Mesothelial cell of epicardium (in vitro differentiated cells): ENCODE measurements at places on chromosomes 2 and 18.

GRCh38 chr2:111049792-111050640, 70.7 kb upstream of the BCL2L11 start:
- H3K4me3 ChIP-seq, result no peak overlapping the region
- peaks cover 32% of the 10 kb centered on the region for H3K4me1 ChIP-seq
- no peaks in the 10 kb centered on the region for H3K36me3 ChIP-seq

DNA sequence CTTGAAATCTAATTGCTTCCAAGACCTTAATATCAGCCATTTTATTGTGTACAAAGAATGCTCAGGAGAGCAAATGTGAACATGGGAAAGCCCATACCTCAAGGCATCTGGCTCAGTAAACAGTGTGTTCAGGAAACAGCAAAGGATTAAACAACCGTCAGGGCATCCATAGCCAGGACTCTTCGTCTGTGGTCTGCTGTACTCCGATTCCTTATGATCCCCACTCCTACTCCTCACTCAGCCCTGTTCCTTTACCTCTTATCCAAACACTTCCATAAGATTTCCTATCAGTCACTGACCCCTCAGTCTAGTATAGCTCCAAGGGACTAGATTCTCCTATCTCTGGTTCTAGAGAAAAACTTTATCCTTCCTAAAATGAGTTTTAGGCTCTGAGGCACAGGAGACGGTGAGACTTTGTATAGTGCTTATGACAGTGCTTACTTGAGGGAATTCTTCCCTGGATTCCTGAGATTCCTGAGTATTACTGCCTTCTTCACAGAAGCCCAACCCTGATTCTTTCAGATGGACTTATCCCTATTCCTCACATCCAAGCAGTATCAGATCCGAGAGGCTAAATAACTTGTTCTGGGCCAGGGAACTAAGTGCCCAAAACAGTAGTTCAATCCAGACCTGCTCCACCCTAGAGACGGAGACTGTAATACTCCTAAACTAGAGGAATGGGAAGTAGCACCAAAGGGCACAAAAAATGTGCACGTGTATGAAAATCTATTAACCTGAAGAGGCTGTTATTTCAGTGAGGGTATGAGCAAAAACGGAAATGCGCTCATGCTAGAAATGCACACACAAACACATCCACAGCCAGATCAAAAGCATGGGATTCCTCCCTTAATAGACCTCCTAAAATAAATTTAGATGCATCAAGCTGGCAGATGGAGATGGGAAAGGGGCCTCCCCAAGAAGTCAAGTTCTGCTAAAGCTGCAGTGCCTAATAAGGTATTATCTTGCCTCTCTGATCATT, 42.1 kb upstream of the SIGLEC15 start:
- no peaks in the 10 kb centered on the region for H3K36me3 ChIP-seq
- peaks cover 12% of the 10 kb centered on the region for H3K4me1 ChIP-seq
- H3K4me3 ChIP-seq, result no peak overlapping the region
- DNase-seq, result no peak
- H3K27me3 ChIP-seq, result peaks cover 17% of the 10 kb centered on the region
- H3K27ac ChIP-seq, result peak overlapping the region; percentile 92

- no peak overlapping the region for H3K4me3 ChIP-seq
- peaks cover 7% of the 10 kb centered on the region for H3K36me3 ChIP-seq
- H3K4me1 ChIP-seq, result peaks cover 1% of the 10 kb centered on the region
- H3K27ac ChIP-seq, result no peak overlapping the region
- H3K27me3 ChIP-seq, result peaks cover 31% of the 10 kb centered on the region
These were observed 4.0 kb downstream of the SNED1 start for GRCh38 chr2:241002275-241003046.

GRCh38 chr2:138782383-138782782, 2.2 kb upstream of the NXPH2 start:
- no peak overlapping the region for H3K4me3 ChIP-seq
- H3K27ac ChIP-seq, result no peak overlapping the region
- DNase-seq, result no peak
